ENCODE measurements at places on chromosomes 2 and 18.

DNA sequence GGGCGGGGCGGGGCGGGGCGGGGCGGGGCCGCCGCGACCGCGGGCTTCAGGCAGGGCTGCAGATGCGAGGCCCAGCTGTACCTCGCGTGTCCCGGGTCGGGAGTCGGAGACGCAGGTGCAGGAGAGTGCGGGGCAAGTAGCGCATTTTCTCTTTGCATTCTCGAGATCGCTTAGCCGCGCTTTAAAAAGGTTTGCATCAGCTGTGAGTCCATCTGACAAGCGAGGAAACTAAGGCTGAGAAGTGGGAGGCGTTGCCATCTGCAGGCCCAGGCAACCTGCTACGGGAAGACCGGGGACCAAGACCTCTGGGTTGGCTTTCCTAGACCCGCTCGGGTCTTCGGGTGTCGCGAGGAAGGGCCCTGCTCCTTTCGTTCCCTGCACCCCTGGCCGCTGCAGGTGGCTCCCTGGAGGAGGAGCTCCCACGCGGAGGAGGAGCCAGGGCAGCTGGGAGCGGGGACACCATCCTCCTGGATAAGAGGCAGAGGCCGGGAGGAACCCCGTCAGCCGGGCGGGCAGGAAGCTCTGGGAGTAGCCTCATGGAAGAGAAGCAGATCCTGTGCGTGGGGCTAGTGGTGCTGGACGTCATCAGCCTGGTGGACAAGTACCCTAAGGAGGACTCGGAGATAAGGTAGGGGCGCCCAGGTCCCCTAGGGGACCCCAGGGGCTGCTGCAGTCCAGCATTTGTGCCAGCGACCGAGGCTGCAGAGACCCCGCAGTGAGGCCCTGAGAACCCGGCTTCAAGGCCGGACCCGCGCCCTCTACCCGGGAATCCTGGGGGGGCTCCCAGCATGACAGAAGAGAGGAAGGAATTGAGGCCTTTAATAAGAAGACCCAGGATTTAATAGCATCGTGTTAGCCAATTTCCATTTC is at the start of gene KHK:
Gene KHK (plus strand): TSS at position 49 of the 870 bp plus-strand sequence. CDS start 488 bp downstream, at position 537.
- no peak for DNase-seq

DNA sequence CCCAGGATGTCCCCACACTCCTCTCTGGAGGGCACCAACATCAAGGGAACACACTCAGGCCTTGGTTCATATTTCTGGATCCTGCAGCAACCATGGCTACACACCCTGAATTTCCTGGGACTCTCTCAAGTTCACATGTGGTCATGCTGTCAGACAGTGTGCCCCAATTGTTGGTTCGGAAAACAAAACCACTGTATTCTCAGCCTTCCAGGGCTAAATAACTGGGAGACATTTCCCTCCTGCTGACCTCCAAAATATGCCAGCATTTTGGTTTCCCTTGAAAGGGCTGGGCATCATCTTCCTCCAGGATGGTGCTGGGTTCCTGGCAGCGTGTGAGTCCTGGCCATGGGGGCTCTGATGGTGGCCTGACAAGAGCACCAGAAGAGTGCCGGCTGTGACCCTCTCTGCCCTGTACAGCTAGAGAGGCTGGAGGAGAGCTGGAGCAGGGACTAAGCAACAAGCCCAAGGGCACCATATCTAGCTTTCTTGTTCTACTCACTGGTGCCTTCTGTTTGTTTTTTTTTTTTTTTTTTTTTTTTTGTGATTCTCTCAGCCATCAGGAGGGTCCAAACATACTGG is 37.5 kb upstream of the WIPF1 start:
- DNase-seq, result no peak

- no peak for DNase-seq
These were observed 66.0 kb upstream of the FAM136A start for GRCh38 chr2:70367722-70368323.

DNA sequence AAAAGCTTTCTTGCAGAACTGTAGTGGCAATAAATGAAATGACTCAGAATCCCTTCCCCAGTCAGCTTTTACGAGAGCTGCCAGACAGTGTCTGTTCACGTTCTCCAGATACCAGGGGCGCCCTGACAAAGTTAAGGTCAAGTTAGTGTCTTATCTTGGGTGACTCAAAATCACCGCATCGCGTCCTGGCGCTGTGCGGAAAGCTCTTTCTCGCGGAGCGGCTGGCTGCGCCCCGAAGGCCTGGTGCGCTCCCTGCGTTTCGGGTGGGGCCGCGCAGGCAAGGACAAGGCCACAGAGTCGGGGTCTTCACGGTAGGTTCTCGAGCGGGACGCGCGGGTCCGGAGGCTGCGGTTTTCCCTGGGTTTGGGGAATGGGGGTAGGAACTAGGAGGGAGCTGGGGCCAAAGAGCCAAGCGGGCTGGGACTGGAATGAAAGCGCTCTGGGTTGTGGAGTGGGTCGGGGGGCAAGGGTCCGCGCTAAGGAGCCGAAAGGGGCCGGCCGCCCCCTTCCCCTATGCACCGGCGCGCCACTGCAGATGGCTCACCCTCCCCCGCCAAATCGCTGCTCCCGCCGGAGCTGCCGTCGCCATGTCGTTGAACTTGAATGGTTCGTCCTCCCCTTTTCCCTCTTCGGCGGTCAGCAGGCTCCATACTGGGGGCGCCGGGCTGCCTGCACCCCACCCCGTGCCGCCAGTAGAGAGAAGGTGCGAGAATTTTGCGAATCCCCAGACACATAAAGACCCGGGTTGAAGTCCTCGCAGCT is 2.6 kb upstream of the HOXD11 start:
- DNase-seq, result no peak

- no peak for DNase-seq
These were observed 3.7 kb downstream of the IER3IP1 start for GRCh38 chr18:47172476-47172875.

GRCh38 chr2:143026411-143027054 is 102.7 kb upstream of the ARHGAP15 start:
- DNase-seq, result no peak

DNA sequence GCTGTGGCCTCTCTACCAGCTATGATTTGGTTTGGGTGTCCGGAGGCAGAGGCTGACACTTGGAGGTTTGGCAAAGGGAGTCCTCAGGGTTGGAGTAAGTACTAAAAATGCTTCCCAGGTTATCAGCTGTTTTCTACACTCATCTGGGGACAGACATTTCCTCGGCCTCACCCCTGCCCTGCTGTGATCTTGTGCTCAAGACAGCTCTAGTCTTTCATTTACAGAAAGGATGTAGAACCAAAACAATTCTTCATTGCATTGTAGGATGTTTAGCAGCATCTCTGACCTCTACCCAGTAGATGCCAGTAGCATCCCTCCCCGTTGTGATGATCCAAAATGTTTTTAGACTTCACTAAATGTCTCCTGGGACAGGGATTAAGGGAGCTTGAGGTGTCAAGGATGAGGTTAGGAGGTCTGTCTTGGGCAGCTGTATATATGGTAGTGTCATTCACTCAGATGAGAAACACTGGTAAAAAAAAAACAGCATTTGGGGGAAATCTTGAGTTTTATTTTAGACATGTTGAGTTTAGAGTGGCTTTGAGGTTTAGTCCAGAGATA is 26.6 kb downstream of the CD28 start:
- DNase-seq, result no peak

GRCh38 chr2:217998926-217999594 is 3.7 kb downstream of the TNS1 start:
- DNase-seq, result no peak

- no peak for DNase-seq
These were observed 18.7 kb downstream of the C1D start for GRCh38 chr2:68044099-68044498.

DNA sequence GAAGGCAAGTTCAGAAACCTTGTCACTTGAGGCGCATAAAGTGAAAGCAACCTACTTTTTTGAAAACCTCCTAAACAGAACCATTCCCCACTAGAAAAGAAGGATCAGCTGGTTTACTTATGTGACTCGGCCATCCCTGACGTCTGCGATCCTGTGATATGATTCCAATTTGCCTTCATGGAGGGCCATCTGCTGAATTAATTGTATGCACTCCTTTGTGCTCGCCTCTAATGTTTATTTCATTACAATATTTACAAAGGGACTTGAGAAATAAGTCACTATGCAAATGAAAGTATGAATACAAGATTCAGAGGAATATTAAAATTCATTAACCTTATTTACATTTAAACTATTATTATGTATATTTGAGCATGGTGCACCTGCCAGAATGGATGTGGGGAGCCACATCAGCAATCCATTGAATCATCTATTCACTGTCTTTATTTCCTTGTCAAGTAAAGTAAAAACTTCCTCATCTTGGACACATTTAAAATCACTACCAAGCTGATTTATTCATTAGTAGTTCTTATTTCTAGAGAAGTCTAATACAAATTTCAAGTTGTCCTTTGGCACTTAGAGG is 96.5 kb downstream of the RBM43 start:
- no peak for DNase-seq

- DNase-seq, result no peak
These were observed 60.3 kb upstream of the IGFBP2 start for GRCh38 chr2:216572582-216573578.

GRCh38 chr2:167980439-167980838 is 267.0 kb downstream of the STK39 start:
- DNase-seq, result no peak

- DNase-seq, result no peak
These were observed 90.5 kb upstream of the MYO3B start for GRCh38 chr2:170087413-170087793.

DNA sequence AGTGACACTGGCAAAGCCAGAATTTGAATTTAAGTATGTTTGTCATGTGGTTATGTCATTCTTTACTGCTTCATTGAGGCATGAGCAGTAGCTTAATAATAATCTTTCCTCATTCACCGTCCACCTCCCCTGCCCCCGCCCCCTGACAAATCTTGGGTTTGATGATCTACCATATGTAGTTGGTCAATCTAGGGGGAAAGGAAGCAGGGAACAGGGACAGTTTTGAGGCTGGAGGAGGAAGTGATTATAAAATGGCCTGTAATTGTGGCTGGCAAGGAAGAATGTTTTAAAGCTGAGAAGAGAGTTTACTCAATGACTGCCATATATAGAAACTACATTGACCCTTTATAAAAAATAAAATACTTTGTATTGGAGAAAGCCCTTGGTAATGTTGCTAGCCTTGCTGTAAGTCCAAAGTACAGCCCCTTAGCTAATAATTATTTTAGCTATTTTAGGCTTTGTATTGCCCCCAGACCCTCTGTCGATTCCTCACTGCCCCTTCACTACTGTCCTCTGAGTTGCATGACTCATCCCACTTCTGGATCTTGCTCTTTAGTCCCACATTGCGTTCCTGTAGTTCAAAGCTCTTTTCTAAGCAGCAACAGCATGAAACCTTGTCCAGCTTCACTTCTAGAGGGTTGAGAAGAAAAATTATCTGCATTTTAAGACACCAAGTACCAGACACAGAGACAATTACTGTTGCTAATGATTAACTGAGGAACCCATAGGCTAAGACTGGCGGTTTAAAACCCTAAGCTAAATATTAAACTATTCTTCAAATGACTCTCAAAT is 38.4 kb downstream of the PELI1 start:
- no peak for DNase-seq

- no peak for DNase-seq
These were observed 455.4 kb downstream of the NUP35 start for GRCh38 chr2:183579686-183580085.

GRCh38 chr2:85737481-85737880 is 16.3 kb upstream of the ATOH8 start:
- DNase-seq, result no peak

GRCh38 chr2:120596191-120596811 is 139.4 kb upstream of the GLI2 start:
- DNase-seq, result no peak

DNA sequence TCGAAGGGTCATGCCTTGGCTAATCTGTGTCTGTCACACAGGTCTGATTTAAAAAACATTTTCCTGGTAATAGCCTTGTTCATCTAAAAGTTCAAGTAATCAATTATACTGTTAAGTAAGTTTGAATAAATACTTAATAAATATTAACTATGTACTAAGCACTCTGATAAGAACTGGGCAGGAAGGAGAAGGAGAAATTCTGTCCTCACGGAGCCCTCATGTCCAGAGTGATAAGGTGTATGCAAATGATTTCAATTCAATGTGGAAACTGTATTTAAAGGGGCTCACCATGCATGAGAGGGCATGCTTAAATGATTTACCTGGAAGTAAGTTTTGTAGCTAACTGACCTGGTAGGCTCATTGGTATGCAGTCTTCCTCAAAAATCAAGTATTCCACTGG is 94.0 kb upstream of the LYPD6 start:
- no peak for DNase-seq

DNA sequence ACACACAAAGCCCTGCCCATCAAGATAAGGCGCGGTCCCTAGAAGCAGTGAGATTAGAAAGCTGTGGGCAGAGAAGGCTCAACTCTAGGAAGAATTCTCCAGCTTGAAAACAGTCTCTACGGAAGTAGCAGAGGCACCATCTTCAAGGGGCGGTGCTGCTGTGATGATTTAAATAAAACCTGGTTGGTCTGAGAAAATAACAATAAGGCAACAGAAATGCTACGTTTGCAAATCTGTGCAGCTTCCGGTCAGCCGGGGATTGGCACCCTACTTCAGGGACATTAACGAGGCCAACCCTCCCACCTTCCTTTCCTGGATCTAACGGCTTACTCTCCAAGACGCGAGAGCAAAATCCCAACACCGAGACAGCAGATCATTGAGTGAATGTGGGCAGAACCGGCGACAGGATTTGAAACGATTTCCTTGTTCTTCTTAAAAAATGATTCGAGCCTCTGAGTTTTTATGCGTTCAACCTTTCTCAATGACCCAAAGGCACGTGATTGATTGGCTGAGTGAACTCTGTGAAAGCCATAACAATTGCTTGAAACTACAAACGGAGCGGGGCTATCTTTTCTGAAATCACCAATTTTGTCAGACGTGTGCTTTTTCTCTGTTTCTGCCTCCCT is 93.7 kb upstream of the ZNF516 start:
- no peak for DNase-seq

GRCh38 chr2:5409898-5410381 is 282.2 kb upstream of the SOX11 start:
- no peak for DNase-seq

DNA sequence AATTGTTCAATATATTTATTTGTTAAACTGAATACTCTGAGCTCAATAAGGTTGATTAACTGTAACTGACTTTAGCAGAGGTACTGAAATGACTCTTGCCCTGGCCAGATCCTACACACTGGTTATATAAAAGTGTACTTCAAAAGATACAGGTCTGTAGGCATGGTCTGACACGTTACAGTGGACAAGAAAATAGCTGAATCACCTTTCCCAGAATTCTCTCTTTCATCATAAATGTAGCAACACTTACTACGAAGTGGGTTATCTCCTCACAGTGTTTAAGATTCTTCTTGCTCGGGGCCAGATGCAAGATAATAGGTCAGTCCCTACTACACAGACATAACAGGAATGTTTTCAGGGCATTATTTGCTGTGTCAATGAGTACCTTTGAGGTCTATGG is 107.0 kb upstream of the ZC3H15 start:
- DNase-seq, result no peak

- no peak for DNase-seq
These were observed 670.0 kb upstream of the PKDCC start for GRCh38 chr2:41377837-41378236.

DNA sequence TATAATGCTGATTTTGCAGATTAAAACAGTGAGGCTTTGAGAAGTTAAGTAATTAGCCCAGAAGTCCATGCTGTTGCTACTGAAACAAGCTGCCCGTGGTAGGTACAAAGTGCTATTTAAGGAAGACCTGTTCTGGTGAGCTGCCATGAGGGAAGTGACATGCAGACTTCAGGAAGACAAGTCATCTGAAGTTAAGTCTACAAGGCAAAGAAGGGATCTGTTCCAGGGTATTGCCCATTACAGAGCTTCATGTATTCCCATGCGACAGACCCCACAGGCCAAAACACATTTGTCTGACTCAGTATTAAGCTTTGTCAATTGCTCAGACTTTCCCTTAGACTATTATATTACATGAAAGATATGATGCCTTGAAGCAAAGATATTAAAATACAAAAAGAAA is 520.8 kb downstream of the FBXO15 start:
- DNase-seq, result no peak

- DNase-seq, result no peak
These were observed 757 bp downstream of the HDHD2 start for GRCh38 chr18:47149457-47150028.
